ENCODE measurements at places on chromosomes 6 and 20.

DNA sequence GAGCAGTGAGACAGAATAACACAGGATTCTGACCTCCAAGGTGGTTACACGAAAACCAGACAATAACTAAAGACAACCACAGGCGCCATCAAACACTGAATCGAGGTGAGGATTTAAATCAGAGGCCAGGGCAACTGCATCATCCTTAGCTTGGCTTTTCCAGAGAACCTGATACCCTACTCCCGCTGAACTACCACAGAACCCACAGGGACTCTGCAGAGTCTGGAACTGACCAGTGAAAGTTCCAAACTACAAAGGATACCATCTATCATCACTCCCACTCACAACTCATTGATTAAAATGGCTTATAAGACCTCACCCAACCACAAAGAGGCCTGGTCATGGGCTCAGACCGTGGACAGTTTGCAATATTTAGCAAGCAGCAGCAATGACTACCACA, 85.0 kb downstream of the BFSP1 start:
- no peak for DNase-seq

DNA sequence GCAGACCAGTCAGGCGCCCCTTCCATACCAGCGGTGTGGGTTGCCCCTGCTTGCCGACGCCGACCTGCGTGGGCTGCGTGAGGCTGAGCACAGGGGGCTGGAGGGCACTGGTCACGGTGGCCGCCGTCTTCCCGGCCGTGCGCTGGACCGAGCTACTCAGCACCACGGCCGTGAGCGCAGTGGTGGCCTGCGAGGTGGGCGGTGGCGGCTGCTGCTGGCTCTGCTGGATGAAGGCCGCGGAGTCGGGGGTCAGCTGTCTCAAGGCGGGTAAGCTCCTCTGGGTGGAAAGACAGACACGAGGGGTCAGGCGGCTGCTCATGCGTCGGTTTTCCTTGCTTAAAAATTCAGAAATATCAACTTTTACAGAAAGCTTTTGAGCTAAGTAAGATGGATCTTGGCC, 59.2 kb downstream of the TAF4 start:
- DNase-seq: no peak

DNA sequence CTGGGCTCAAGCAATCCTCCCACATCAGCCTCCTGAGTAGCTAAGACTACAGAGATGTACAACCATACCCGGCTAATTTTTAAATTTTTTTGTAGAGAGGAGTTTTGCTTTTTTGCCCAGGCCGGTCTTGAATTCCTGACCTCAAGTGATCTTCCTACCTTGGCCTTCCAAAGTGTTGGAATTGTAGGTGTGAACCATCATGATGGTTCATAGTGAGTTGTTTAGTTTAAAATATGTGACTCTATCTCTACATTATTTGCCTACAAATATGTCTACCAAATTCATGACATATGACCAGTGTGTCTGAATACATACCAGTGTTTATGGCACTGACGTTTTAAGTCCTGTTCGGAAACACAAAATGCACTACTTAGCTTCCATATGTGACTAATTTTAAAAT, 154.9 kb downstream of the GMPR start:
- no peak for DNase-seq

GRCh38 chr6:25194172-25194678, 84.9 kb upstream of the CARMIL1 start:
- DNase-seq: no peak

DNA sequence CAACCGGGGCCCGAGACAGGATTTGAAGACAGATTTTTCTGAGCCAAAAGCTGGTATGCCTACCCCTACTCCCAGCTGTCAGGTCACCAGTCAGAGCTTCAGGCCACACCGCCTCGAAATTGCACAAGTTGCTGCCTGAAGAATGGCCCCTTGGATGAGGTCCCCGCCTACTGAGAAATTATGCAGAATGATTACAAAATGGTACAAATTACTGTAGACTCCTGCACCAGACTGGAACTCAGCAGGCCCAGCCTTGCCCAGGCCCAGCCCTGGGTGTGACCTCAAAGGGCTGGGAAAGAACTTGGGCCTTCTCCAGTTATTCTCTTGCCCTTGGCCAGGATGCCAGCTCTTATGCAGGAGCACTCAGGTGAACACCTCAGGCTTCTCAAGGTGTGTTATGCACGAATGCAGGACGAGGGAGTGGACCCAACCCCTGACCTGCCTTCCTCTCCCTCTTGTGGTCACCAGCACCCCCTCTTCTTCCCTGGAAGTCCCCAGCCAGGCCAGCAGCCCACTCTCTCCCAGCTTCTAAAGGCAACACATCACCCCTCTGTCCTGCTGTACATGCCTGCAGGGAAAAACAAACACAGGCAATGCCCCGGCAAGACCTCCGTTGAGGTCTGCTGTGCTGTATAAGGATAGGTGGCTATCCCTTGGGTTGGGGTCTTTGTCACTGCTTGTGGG, 88.7 kb upstream of the NAA20 start:
- DNase-seq: no peak

GRCh38 chr6:19311786-19312185, 525.4 kb upstream of the ID4 start:
- no peak for DNase-seq

- no peak for DNase-seq
Observed at GRCh38 chr20:43183536-43184070, 6.1 kb downstream of the PTPRT start.

DNA sequence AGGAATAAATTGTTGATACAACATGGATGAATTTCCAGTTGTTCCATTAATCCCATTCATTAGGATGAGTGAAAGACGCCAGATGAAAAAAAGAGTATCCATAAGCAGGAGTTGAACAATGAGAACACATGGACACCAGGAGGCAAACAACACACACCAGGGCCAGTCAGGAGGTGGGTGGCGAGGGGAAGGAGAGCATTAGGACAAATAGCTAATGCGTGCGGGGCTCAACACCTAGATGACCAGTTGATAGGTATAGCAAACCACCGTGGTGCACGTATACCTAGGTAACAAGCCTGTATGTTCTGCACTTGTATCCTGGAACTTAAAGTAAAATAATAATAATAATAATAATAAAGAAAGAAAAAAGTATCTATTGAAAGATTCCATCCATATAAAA, 11.1 kb downstream of the PCED1A start:
- DNase-seq: no peak

DNA sequence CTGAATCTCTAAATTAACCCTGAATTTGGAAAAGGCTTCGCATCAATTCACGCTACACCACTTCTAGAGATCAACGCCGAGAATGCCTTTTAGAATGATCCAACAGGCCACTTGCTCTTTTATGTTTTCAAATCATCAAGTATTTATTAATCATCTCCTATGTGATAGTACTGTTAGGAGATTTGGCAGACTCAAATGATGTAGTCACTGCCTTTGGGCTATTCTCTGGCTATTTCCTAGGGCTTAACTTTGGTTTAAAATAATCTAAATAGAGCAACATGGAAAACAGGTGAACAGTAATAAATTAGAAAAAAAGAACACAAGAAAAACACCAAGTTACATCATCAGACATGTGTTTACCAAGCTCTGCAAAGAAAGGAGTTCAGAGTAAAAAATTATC, 140.3 kb downstream of the TENT5A start:
- DNase-seq: no peak

DNA sequence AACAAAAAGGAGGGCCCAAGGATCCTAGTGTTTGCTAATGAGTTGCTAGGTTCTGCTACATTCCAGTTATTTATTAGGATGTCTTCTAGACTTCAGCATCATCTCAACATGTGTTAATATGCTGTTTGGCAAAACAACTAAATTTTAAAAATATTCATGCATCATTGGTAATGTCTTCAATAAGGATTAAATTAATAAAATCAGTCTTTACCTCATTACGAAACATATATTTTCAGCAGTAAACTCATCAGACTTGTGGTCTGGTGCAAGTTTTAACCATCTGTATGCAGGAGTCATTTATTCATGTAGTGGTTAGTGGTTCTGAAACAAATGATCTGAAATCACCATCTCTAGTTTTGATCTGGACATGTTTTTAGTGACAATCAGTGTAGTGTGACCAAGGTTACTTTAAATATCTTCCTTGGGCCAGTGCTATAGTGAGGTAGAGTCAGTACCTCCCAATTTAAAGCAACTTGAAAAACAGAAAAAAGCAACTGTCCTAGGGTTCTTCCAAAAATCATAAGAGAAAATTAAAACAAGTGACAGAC, 85.0 kb upstream of the KCNK16 start:
- DNase-seq: no peak

DNA sequence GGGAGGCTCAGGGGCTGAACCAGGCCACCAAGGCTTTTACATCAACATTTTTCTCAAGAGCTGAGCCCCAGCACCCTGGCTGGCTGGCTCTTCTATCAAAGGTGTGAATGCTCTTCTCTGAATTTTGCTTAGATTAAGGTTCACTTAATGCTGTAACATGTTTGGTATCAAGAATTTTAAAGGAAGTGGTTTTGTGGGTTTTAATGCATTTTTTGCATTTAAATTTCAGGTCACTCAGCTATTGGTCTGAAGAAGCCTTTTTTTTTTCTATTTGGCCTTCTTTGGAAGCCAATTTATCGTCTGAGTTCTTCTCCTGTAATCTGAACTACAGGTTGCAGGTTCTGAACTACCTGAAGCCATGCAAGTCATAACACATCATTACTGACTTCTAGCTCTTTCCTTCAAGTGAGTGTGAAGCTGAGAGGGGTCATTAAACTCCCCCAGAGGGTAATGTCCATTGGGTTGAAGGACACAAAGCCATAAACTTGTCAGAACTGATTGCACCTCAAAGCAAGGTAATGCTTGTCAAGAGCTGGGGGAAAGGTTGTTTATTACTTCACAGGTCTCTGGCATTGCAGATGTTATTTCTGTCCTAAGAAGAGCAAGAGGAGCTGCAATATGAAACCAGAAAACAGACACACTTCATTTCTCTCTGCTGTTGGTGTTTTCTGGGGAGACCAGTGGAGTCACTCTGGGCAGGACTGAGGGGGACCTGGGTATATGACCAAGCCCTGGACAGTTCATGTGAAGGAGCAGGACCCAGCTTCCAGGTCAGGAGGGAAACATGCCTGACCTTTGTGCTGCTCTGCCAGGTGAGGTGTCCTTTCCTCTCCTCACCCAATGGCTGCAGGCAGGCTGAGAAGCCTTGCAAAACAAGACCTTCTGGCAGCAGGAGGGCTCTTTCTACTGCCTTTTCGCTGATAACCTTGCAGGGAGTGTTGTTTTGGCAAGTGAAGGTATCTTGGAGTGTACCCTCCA, 26.1 kb upstream of the NEDD9 start:
- no peak for DNase-seq

DNA sequence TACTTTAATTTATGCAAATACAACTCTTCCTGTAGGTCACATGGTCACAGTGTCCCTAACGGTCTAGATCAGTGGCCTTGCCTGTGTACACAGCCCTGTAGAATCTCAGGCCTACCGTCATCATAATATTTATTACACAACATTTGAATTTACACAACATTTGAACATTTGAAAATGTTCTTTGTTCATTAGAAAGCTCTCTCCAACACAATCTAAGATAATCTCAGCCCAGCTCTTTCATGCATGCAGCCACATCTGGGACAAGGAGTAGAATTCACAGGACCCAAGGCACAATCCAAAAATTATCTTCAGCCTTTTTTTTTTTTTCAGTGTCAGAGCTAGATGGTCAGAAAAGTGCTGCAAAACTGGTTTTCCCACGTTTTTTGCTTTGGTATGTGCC, 892.8 kb downstream of the TFAP2A start:
- DNase-seq: no peak

GRCh38 chr6:75203721-75204120, 2.1 kb downstream of the COL12A1 start:
- DNase-seq: no peak

DNA sequence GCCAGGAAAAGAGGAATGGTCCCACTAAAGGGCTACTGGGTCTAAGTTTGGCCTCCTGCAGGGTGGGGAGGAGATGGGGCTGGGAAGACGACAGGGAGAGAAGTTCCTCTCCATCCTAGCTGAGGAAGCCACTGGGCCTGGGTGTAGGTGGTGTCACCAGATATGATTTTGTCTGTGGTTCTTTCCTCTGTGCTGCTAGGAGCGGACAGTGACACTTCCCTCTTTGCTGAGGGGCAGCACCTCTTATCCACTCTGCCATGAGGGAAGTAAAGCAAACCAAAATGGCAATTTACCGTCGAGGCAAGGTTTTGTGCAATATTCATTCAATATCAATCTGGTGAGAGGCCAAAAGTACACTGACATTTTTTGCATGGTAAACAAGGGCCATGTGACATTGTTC, 33.0 kb upstream of the NR2E1 start:
- DNase-seq: no peak

Data from ecto neural progenitor cell (in vitro differentiated cells).